ENCODE measurements at places on chromosomes 6 and 20.
A peak's percentile ranks its signal among the peaks of the same experiment; 100 is the strongest.

DNA sequence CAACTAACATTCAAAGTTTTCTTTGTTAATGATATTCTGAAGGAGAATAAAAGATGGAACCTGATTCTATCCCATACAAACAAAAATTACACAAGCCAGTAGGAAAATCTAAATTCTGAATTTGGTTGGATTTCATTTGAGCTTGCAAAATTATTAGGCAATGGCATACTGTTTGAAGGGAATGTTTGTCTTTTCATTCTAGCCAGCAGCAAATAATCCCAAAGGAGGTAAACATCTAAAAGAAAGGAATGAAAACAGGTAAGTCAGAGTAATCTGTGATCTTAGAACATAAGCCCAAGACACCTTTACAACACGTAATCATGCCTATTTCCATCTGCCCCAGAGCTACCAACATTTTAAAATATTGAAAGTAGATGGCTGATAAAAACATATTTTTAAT is 482.1 kb upstream of the CITED2 start:
- DNase-seq, result no peak

DNA sequence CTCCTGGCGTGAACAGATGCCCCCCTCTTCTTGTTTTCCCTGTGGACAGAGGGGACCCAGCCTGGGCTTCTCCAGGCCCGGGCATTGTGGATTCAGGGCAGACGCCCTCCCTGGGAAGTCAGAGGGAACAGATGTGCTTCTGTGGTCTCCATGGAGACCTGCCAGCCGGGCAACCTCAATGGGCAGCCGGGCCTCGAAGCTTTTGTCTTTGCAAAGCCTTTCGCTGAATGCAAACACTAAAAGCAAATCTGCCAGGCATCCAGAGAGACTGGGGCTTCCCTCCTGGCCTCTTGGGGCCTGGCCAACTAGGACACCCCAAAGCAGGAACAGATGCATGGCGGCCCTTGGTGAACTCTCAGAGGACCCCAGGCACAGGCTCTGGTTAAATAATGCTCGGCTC is 370.0 kb upstream of the SULF2 start:
- peak; percentile 14 for DNase-seq

- no peak for DNase-seq
Measured at GRCh38 chr6:156410649-156411048, 366.5 kb upstream of the ARID1B start.

DNA sequence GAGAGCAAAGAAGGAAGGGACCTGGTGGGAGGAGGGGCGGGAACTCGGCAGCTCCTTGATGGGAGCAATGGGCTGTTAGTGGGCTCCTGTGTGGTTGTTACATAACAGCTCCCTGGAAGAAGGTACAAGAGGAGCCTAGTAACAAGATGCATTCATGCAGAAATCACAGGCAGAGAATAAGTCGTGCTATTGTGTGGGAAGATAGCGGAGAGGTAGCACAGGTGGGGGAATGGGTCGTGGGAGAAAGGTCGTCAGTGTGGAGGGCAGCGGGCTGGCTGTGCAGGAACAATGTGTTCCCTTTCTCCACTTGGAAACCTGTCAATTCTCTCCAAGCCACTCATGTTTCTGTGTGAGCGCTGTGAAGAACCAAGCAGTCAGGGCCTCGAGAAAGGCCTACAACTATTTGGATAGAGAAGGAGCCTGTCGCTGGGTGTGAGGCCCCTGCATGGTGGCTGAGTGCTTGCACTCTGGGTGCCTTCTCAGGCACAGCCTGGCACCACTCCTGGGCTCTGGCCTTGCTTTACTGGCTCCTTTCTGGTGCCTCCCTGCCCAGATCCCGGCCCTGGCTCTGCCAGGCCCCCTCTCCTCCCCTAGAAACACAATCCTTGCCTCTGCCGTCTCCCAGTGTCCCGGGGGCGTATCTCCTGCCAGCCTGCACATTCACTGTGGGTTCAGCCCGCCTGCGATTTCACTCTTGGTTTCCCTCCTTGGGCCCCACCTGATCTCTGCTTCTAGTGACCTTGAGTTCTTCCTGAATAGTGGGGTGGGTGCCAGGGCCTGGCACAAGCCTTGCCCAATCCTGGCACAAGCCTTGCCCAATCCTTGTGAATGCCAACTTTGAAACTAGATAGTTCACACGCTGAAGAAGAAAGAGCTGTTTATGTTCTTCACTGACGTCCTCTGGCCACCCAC is 7.4 kb upstream of the FGD2 start:
- DNase-seq, result peak; percentile 79

DNA sequence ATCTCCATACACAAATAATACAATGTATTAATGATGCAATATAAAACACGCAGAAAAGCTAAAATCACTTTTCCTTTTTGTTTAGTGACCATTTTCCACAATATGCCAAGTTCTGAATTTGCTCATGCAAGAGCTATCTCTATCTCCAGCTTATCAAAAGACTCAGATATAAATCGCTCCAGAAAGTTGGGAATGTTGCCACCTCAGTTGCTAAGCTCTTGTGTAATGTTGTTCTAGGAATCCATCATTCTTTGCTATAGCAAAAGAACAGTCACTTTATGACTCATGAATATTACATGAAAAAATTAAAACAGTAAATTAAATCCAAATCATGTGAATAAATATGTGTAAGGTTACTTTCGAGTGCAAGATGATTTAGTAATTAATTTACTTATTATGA is 8.7 kb downstream of the PLAGL1 start:
- no peak for DNase-seq

DNA sequence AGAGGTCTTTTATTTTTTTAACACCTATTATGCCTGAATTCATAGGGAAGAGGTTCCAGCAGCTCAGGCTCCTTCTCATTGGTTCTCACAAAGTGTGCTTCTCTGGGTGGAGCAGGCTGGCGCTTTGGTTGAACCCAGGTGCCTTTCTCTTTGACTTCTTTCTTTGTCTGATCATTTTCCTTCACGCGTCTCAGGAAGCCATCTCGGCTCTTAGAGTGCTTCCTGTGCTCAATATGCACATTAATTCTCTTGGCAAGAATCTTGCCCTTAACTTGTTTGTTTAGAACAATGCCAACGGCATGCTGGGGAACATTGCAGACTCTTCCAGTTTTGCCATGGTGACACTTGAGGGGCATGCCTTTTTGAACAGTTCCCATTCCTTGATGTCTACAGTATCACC is 44.2 kb upstream of the RNF24 start:
- no peak for DNase-seq

- no peak for DNase-seq
Measured at GRCh38 chr6:142412241-142412640, 110.4 kb downstream of the ADGRG6 start.

- DNase-seq, result no peak
Measured at GRCh38 chr6:4971851-4972250, 32.0 kb downstream of the RPP40 start.

GRCh38 chr6:163984124-163984936 is 569.8 kb downstream of the QKI start:
- no peak for DNase-seq

- DNase-seq, result no peak
Measured at GRCh38 chr6:101582792-101583191, 189.3 kb downstream of the GRIK2 start.

DNA sequence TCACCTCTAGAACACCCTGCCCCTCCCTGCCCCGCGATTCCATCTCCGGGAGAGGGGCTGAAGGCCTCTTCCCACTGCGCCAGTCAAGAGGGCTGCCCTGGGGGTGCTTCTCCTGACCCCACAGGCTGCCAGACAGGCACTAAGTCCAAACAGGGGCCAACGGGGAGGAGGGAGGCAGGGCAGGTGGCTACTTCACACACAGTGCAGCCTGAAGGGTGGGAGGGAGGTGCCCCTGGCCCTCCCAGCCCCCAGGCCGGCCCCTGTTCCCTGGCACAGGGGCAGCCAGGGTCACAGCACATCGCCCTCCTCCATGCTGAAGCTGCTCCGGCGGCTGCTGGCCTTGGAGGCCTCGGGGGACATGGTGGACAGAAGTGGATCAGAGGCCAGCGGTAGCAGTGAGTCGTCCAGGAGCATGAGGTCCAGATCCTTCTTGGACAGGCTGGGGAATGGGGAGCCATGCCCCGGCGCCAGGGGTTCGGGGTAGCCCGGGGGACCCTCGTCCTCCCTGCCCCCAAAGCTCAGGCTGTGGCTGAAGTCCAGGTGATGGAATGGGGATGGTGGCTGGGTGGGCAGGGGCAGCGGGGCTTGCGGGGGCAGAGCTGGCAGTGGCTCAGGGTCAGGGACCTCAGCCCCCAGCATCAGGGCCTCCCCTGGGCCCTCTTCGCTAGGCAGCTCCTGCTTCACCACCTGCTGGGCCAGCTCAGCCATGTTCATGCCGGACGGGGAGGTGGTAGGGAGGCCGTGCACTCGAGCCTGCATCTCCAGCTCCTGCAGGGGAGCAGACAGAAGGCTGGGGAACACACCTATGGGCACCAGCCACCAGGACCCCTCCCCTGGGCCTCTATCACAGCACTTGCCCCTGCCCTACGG is 46.3 kb downstream of the MDFI start:
- DNase-seq, result no peak

GRCh38 chr6:41442800-41443501 is 103.2 kb upstream of the FOXP4 start:
- no peak for DNase-seq

- no peak for DNase-seq
Measured at GRCh38 chr6:89139509-89140346, 6.1 kb upstream of the PM20D2 start.

GRCh38 chr6:77038807-77039206 is 424.5 kb downstream of the HTR1B start:
- no peak for DNase-seq

DNA sequence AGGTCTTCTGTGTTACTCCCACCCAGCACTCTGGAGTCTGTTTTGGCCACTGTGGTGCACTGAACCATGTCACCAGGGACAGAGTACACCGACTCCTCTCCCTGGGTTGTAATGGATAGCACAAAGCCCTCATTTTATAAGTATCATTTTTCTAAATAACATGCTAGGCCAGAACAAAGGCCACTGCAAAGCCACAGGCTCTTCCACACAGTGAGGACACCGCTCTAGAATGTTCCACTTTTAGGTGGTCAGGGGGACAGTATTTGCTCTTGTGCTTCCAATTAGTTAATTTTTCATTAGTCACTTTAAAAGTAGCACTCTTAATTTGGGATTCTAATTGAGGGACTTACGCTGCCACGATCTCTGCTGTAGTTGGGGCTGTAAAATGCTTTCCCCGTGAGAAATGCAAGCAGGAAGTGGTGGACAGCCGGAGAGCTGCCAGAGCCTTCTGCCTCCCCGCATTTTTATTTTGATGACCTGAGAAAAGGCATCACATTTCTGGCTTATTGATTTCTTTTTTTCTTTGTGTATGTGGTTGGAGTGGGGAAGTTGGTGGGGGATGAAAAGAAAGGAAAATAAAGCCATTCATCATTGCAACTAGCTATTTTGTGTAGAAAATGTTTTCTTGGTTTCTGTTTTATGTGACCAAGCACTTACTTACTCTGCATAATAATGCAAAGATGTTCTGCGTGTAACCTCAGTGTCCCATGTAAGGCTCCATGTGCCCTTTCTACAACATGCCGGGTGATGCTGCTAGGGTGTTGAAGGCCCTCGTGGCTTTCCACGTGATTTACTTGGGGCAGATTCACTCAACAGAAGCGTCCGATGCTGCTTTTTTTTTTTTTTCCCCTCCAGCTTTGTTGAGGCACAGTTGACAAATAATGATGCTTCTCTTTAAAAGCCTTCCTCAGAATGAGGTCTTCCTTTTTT is 195.9 kb downstream of the SASH1 start:
- DNase-seq, result no peak

DNA sequence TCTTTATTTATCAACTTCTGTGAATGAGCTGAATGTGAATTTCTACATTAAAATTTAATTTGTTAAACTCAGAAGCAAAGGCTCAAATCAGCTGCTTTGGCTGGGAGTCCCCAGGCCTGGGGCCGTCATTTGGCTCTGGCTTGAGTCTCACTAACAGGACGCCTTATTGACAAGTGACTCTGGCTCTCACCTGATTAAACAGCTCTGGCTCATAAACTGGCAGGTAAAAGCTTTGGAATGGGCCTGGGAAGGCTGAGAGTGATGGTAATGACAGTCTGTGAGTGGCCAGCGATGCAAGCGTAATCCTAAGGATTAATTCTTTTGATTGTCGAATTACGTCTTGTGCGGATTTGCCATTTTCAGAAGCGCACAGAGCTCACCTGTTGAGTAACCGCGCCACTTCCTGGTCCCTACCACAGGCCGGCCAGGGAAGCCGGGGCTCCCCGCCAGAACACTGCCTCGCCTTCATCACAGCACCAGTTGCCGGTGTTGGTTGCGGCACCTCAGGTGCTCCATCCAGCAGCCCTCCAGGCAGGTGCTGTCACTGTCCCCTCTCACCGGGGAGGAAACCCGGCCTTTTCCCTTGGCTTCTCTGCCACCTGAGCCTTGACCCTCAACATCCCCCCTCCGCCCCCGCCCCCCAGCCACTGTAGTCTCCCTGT is 110.7 kb downstream of the ZDHHC14 start:
- no peak for DNase-seq

- DNase-seq, result no peak
Measured at GRCh38 chr6:90533615-90534336, 53.1 kb downstream of the MAP3K7 start.

GRCh38 chr20:10802236-10802635 is 128.4 kb upstream of the JAG1 start:
- DNase-seq, result no peak

DNA sequence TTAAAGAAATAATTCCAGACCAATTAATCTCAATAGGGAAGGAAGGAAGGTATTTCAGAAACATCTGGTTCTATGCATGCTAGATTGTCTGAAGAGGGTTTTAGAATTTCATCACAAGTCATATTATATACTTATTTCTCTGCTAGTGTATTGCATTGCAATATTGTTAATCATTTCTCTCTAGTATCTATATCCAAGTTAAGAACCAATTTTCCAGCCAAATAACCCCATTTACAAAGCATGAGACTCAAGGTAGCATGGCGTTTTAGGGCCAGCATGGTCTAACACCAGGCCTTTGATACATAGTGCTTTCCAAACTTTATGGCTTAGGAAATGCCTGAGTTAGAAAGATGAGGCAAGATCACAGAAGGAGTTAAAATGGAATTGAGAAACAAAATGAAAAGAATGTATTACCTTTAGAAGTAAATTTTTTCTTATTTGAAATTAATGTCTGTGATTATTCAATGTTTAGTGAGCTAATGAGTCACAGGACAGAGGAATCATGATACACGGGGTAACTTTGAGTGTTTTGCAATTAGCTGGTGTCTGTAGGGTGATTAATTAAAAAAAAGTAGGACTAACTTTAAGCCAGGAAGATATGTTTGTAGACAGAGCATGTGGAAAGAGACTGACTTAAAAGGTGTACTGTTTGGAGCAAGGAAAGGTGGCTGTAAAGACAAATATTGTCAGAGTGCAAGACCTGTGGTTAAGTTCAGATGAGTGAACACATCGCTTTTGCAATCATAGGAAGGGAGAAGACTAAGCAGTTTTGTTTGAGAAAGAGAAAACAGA is 1006.2 kb upstream of the CITED2 start:
- DNase-seq, result no peak

- no peak for DNase-seq
Measured at GRCh38 chr6:74671558-74672025, 534.3 kb downstream of the COL12A1 start.

GRCh38 chr6:29938746-29939508 is 3.4 kb upstream of the HLA-A start:
- no peak for DNase-seq

GRCh38 chr20:17645546-17646208 is 36.4 kb downstream of the RRBP1 start:
- no peak for DNase-seq
